Foreskin melanocyte (primary cell): ENCODE measurements at places on chromosomes 13 and 19.

- no peak for DNase-seq
Measured at GRCh38 chr13:95571941-95572340, 19.4 kb downstream of the CLDN10 start.

- peak; percentile 87 for DNase-seq
Measured at GRCh38 chr19:16106121-16106520, 5.6 kb upstream of the RAB8A start.

DNA sequence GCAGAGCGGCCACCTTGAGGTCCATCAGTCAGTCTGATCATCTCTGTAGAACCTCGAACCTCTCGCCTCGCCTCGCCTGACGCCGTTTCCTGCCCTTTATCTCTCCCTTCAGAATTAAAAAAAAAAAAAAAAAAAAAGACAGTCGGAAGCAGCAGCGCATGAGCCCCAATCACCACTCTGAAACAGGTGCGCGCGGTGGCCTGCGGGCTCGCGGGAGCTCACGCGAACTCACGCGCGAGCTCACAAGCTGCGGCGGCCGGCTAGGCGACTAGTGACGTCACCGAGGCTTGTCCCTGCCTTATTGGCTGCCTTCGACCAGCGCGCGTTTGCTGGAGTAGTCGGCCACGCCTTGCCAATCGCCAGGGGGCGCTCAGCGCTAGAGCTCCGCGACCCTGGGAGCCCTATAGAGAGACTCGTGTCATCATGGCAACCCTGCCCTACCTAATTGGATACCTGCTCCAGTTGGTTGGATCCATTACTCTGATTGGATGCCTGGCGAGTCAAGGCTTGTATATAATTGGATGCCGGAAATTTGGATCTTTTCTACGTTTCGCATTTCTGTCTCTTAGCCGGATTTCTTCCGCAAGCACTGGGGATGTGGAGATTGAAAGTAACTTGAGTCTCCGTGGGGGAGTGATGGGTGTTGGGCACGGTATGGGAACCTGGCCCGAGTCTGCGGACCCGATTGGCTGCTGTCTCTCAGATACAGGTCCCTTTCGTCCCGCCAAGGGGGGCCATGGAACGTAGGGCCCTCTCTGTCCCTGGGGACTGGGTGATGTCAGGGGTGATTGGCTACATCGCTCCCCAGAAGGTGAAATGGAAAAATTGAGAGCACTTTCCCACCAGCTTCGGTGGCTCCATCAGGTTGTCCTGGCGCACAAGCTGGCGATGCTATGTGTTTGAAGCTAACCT is 31.6 kb downstream of the SYT3 start:
- DNase-seq: peak; percentile 63

- DNase-seq: no peak
Measured at GRCh38 chr13:38662362-38662761, 24.5 kb upstream of the FREM2 start.

DNA sequence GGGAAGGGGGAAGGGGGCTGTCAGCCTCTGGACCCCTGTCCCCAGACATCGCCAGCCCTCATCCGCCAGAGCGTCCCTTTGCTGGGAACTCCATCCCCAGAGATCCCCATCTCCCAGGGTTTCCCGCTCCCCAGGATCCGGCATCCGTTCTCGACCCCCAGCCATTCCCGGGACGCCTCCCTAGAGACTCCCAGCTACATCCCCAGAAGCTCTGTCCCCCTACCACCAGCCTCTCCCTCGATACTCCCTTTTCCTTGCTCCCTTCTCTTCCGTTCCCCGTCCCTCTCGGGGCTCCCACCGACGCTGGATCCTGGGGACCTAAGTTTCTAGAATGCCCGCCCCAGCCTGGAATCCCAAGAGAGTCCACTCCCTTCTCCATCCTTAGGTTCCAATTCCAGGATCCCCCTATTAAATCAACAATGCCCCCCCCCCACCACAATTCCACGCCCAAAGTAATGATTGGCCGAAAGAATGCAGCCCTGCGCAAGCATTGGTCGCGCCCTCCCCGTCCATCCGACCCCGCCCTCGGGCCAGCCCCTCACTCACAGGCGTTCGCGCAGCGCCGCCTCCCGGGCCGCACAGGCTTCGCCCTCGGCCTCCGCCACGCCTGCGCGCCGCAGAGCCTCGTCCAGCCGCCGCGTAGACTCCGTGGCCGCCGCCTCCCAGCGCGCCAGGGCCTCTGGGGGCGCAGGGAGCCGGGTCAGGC is 3.2 kb downstream of the CCDC194 start:
- peak; percentile 88 for DNase-seq

DNA sequence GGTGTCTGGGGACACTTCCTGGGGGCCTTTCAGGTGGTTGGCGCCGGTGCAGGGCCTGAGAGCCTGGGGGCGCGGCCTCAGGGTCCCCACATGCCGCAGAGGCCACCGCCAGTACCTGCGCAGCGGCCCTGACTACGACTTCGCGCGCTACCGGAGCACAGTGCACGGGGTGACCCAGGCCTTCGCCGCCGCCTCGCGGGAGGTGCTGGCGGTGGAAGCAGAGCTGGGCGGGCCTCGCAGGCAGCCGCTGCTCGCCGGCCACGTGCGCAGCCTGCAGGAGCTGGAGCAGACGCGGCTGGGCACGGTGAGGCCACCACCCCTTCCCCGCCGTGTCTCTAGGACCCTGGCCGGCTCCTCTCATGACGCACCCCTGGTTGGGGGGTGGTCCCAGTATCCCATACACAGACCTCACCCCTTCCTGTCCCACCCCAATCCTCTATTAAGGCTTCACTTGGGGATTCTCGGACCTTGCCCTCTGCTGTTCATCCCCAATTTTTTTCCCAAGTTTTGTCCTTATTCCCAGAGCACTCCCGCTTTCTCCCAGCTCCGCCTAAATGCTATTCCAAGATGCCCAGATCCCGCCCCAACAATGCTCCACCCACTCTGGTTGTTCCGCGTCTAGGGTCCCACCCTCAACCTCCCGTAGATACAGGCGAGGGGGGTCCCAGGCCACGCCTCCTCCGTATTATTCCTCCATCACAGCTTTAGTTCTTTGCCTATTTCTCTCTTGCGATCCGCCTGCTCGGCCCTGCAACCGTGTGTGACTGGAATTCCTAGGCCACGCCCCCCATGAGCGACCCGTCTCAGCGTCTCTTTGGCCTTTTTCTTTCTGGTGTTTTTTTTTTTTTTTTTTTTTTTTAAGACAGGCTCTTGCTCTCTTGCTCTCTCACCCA is 1.0 kb downstream of the REX1BD start:
- peak; percentile 45 for DNase-seq

GRCh38 chr13:89750371-89750770 is 1597.1 kb upstream of the MIR17HG start:
- no peak for DNase-seq

- DNase-seq: no peak
Measured at GRCh38 chr13:91145571-91146205, 201.8 kb upstream of the MIR17HG start.
